ENCODE measurements at places on chromosomes 1 and 21.

GRCh38 chr1:191702124-191702523 is 456.1 kb upstream of the RGS18 start:
- no peak for DNase-seq

DNA sequence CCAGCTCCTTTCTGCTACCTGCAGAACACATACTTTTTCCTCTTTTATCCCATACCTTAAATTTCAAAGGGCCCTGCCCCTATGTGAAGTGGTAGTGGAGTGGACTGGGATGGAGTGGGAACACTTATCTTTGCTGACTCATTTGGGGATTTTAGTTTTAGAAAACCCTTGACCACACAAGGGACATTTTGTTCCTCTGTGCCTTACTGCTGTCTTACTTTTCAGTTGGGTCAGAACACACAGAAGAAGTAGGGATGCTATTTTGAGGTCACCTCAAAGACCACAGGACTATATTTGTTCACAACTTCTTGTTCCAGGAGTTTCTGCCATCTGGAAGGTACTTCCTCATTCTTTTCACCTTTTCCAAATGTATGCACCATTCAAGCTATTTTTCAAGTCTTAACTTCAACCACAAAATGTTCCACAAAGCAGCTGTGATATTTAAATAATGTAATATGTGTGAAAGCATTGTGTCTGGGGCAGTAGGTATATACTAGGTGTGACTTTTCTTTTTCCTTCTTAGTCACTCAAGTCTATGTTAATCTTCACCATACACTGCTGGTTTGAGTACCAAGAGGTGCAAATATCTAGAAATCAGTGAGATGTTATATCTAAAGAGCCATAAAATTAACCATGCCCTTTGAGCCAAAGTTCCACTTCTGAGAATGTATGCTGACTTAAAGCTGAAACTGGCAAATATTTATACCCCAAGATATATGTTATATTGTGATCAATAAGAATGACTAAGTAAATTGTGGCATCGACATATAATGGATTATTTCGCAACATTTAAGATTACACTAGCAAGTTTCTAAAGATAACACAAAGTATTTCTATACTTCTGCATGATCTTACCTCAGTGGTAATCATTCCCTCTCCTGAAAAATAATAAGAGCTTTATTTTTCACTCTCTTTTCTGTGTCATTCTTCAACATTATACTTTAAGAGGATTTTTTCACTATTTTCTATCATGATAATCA is 308.5 kb downstream of the MRPL39 start:
- DNase-seq, result no peak

DNA sequence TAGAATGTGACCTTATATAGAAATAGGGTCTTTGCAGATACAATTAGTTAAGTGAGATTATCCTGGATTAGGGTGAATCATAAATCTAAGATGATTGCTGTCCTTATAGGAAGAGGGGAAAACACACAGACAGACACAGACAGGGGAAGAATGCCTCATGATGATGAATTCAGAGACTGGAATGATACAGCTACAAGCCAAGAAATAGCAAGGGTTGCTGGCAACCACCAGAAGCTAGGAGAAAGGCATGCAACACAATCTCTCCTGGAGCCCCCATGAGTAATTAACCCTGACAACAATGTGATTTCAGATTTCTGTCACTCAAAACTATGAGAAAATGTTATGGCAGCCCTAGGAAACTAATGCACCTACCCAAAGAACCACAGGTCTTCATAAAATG is 19.1 kb upstream of the PPIH start:
- no peak for DNase-seq

GRCh38 chr1:226656201-226656600 is 82.9 kb downstream of the ITPKB start:
- DNase-seq, result no peak

DNA sequence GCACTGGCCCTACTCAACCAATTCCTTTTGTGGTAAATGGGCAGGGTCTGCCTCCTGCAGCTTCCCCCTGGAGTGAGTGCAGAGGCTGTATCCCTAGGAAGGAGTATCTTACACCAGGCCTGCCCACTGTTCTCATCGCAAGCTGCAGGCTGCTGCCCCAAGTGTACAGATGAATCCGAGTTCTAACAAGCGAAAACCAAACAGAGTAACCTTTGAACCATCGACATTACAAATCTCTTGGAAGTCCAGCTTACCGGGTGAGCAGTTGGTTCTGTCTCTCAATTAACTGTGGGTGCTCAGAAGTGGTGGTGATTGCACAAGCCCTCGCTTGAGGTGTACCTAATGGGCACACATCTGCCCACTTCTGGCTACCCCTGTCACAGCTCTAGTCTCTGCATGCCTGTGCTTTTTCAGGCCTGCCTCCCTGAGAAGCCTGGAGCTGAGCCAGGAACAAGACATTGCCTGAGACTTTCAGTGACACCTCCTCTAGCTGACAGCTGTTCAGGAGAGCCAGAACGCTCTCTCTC is 22.7 kb downstream of the INAVA start:
- no peak for DNase-seq

GRCh38 chr1:3540876-3541275 is 70.4 kb downstream of the MEGF6 start:
- no peak for DNase-seq

- DNase-seq, result no peak
Observed at GRCh38 chr1:40257313-40257687, 736 bp upstream of the ZMPSTE24 start.

DNA sequence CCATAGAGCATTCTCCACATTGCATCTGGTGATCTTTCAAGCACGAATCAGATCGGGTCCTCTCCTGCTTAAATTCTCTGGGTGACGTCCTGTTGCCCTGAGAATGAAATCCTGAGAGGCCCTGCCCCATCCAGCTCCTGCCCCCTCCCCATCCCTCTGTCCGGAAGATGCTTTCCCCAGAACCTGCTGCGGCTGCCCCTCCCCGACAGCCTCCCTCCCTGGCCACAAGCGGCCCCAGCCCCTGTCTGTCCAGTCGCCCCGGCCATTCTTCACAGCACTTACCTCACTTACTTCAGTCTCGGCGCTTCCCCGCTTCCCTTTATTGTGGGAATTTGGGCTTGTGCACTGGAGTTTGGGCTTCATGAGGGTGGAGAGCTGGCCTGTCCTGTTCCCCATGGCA is 40.3 kb downstream of the TAS1R2 start:
- DNase-seq, result no peak

DNA sequence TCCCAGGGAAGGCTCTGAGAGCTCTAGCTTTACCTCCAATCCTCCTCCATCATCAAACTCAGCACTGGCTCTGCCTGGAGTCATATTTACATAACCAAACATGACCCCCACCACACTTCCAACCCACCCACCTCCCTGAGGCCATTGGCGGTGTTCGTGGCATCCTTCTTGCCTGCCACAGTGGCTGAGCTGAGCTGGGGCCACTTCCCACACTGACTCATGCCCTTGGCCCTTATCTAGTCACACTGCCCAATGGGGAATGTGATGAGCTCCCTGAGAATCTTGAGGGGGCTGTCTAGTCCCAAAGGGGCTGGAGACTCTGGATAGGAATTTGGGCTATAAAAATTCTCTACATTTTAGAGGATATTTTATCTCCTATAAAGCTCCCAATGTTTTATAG is 230.9 kb upstream of the IRF2BP2 start:
- DNase-seq, result no peak

DNA sequence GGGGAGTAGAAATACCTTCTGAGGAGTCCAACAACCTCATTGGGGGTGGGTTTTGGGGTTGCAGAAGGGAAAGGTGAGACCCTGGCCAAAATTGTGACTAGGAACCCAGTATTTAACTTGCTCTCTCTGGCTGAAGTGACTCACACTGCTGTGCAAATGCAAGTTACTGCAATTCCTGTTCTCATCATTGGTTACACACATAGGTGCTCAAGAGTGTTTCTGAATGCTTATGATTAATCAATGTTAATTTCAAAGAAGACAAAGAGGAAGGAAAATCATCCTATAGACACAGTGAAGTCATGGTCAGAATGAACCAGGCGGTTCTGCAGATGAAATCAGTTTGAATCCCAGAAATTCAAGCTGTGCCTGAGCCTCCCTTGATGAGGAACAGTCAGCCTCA is 3.1 kb downstream of the ASCL5 start:
- no peak for DNase-seq

DNA sequence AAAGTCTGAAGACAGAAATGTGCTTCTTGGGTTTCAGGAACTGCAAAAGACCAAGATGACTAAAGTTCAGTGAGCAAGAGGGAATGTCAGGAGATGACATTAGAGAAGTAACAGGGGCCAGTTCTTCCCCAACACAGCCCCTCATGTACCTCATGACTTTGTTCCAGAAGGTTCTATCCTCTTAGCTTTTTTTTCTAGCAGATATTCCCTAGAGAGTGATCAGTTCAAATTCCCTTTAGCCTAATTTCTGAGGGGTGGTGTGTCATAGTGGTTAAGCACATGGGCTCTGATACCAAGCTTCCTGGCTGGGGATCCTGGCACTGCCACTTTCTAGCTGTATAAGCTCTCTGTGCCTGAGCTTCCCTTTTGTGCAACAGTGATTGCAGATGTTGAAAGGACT is 108.0 kb downstream of the LBR start:
- DNase-seq, result no peak

DNA sequence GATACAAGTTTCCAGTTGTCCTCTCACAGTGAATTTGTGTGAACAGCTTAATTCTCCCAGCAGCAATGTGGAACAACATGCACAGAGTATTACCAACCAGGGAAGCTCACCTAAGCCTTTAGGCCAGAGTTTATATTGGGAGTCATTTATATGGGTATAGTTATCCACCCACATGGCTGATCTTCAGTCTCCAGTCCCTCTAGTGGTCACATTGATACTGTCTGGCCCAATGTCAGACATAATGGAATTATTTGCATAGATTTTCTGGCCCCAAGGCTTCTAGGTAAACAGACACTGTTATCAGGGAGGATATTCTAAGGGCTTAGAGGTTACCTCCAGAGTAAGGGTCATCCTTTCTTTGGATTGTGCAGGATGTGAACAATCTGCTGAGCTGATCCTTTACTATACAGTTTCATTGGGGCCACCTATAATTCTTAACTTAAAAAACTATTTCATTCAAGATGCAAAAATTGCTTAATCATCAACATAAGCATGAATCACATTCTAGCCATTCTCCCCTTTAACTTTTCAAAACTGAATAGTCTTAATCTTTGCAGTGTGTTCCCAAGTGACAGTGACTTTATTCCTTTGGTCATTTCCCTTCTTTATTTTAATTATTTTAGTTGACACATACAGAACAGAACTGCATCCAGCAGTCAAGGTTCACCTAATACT is 210.9 kb downstream of the LTN1 start:
- DNase-seq, result no peak

- no peak for DNase-seq
Observed at GRCh38 chr1:203380420-203381150, 29.7 kb upstream of the FMOD start.

- no peak for DNase-seq
Observed at GRCh38 chr1:82392946-82393345, 592.2 kb downstream of the ADGRL2 start.

- peak; percentile 68 for DNase-seq
Observed at GRCh38 chr1:18945401-18945849, 11.1 kb downstream of the IFFO2 start.

DNA sequence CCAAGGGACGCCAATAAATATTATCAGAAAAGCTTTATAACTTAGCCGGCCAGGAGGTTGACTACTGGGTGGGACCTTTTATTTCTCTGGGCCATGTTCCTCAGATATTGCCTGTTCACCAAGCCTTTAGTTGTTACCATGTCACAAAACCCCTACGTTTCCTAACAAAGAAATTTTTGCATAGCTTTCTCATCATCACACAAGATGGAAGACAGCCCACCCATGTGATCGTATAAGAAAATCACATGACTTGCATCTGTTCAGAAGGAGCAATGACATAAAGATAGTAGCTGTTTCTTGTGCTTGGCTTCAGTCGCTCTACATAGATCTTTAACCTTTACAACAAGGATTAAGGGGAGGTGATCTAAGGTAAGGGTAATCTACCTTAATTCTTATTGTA is 88.9 kb upstream of the NGF start:
- DNase-seq, result no peak

GRCh38 chr1:209157546-209158249 is 425.8 kb upstream of the CAMK1G start:
- DNase-seq, result no peak

GRCh38 chr21:45318556-45319404 is 31.1 kb upstream of the POFUT2 start:
- no peak for DNase-seq

GRCh38 chr1:26278724-26279455 is 996 bp upstream of the SH3BGRL3 start:
- DNase-seq, result no peak

DNA sequence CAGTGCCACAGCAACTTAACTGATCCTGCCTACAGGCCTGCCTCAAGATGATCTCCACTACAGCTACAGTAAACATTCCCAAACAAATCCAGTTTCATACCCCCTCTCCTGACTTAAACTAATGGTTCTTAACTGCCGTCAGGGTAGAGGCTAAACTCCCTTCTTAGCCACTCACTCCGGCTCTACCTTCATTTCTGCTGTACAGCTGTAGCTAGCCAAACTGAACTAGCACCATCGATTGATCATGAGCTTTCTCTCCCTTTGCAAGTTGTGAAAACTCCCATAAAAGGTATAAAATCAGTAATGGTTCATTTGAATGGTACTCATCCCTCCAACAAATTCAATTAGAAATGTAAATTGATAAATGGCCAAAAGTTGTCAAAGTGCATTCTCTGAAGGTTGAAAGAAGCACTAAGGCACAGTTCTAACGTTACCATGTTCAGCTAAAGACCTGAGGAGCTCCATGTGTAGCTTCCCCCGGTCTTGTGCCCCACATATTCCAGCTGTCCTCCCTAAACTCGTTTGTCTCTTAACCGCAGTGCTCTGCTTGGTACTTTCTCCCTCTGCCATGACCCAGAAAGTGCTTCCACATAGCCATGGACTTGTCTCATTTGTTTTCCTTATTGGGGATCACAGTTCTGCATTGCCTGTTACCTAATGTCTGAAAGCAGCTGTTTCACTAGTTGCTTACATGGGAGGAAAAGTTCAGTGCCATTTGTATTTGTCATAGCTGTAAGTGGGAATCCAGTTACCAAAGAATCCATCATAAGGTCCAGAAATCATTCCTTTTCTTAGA is 49.8 kb downstream of the DHX9 start:
- no peak for DNase-seq

DNA sequence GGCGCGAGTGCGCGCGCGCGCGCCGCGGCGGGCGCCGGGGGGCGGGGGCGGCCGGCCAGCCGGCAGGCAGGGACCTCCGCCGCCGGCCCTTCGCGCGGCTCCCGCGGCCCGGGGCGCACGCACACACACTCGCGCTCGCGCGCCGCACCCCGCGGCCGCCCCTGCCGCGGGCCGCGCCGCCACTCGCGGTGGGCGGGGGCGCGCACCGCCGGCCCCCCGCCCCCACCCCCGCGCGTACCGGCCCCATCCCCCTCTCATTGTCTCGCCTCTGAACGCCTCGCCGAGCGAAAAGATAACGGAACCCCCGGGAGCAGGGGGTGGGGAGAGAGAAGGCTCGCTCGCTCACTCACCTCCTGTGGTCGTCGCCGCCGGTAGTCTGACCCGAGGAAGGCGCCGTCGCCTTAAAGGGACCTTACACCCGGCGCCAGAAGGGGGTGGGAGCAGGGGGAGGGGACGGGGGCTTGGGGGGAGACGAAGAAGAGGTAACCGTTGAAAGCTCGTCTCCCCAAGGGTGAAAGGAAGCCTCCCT is 428 bp downstream of the POGZ start:
- DNase-seq, result peak; percentile 59
